ENCODE measurements at places on chromosomes 2 and 18. TPM values are rescaled to one million over a fixed set of nuclear protein-coding genes. Genes with fewer than 3 reads are reported as not detected.

Gene GKN2
- 0.53 TPM for total RNA-seq

Gene DLGAP1
- 5.5 TPM for total RNA-seq

Gene CCDC141
- total RNA-seq, result 8.2 TPM

Gene FSHR
- total RNA-seq, result not detected

Gene ANKRD23
- total RNA-seq, result 12.5 TPM

Gene GPR39
- 4.3 TPM for total RNA-seq

Gene PRADC1
- 26.8 TPM for total RNA-seq

Gene NDC80
- total RNA-seq, result 7.4 TPM

Gene TMEFF2
- total RNA-seq, result 7.0 TPM

Gene TRIM43
- total RNA-seq, result 0.18 TPM

Gene CEBPZOS
- 28.0 TPM for total RNA-seq

Gene AGXT
- not detected for total RNA-seq

Gene CFAP221
- total RNA-seq, result 15.8 TPM

Gene ARHGEF4
- total RNA-seq, result 6.7 TPM

Gene TNFRSF11A
- 6.2 TPM for total RNA-seq

Gene TWIST2
- 10.7 TPM for total RNA-seq

Gene C1GALT1C1L
- total RNA-seq, result 1.1 TPM

Gene SERPINB4
- total RNA-seq, result not detected

Gene CCDC68
- total RNA-seq, result 9.3 TPM

Gene GNAL
- 1.8 TPM for total RNA-seq

Gene SLC9A4
- total RNA-seq, result 12.9 TPM

Gene MIB1
- 53.2 TPM for total RNA-seq

Gene HJURP
- 13.3 TPM for total RNA-seq

Gene DCDC2C
- 0.93 TPM for total RNA-seq

Gene RUFY4
- total RNA-seq, result 0.29 TPM

Gene CD28
- 2.7 TPM for total RNA-seq

Gene ANKRD30BL
- total RNA-seq, result 1.4 TPM

Gene SCN3A
- 0.76 TPM for total RNA-seq

Gene LYPD6
- total RNA-seq, result 13.4 TPM
